Cortex of kidney (tissue), 1 donor: ENCODE measurements at places on chromosomes 5 and 9.

DNA sequence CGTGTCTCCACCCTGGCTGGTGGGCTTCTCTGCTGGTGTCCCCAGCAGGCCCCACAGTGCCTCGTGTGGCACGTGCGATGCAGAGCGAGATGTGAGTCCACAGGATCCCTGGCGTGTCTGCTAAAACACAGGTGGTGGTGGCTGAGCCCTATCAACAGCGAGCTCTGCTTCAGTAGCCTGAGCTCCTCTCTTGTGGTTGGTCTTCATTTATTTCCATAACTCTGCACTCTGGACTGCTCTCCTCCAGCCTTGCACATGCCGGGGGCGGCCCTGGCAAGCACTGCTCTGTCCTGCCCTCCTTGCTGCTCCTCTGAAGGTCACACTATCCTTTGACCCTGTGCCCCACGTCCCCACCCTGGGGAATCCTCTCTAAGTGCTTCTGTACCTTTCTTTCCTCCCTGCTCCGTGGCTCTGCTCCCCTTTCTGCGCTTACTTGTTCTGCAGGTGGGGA is 59.2 kb downstream of the NSUN2 start:
- no peak for DNase-seq

DNA sequence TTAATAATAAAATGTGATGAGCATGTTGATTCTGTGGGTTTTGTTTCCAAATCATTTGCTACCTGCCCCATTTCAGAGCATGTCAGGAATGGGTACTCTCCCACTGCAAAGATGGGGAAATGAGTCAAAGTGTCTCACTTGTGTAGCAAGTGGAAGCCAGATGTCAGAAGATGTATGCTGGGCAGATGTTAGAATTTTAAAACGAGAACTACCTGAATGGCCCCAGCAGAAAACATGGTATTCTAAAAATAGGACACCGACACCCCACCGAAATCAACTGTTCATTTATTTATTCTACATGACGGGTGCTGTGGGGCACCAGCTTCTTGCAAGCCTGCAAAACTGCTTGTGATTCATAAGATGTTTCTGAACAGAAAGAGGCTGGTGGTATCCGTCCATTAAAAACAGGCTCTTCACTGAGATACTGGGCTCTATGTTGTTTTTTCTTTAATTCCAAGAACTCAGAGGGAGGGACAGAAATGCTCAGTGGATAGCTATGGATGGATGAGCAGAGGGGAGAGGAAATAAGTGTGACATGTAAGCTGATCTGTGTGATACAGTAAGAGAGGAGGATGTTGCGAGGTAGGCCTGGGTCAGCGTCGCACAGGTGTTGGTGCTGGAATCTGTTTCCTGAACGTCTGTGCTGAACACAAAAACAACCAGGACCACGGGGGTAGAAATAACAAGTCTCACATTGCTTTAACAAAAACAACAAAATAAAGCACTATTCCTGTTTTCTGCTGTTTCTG is 157.2 kb downstream of the EFNA5 start:
- DNase-seq: no peak

DNA sequence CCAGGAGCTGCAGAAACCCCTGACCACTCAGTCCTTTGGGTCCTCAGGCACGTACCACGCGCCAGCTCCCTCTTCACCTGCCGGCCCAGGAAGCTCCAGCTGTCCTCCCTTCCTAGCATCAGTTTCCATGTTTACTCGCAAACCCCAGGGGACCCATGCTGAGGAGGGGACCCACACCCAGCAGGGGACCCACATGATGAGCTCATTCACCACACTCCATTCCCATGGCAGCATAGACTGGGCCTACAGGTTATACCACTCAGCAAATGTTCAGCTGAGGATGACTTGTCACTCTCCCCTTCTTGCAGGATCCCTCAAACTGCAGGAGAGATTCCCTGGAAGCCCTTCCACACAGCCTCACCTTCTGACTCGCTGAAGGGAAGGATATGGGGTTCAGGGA is 73.5 kb upstream of the GALNT10 start:
- no peak for DNase-seq

GRCh38 chr5:15783734-15784133 is 283.8 kb downstream of the FBXL7 start:
- DNase-seq: no peak

DNA sequence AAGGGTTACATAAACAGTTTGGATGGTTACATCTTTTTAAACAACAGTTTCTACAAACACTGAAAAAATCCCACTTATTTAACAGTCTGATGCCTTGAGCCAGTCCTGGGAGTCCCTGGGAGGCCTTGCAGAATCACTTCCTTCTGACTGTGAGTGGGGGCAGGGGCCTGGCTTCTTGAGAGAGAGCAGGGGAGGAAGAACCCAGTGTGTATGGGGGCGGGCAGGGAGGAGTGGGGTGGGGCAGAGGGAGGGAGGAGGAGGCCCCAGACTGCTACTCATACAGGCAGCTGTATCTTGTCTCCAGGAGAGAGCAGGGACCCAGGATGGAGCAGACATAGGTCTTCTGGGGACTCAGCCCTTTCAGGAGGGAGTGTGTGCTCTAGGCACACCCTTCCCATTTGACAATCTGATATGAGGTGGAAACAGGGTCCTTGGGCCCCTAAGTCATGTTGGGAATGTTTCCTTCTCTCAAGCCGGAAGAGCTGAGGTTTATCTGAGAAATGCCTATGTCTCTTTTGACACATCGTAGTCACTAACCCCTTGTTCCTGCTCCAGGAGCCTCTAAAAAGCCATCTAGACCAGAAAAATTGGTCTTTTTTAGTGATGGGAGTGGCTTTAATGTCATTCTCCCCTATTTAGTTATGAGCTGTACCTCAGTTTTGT is 52.8 kb downstream of the IRF1 start:
- DNase-seq: no peak

- no peak for DNase-seq
These were observed 46.6 kb upstream of the ZNF169 start for GRCh38 chr9:94212531-94212930.

GRCh38 chr5:24161559-24161958 is 483.2 kb downstream of the CDH10 start:
- no peak for DNase-seq

DNA sequence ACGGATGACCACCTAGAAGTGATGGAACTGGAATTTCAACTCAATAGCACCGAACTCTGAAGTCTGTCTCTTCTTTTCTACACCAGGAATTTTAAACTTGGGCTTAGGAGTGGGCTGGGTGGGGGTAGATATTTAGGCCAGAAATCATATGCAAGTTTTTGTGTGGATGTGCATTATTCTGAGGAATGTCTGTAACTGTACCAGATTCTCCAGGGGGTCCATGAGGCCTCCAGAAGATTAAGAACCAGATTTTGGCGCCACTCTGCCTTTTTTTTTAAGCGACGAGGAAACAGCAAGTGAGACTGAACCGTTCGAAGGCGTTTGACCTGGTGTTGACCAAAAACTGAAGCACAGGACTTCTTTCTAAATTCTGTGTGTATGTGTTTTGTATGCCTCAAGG is 88.8 kb upstream of the TTC23L start:
- DNase-seq: no peak
